Activated naive CD8-positive, alpha-beta T cell treated with anti-CD3 and anti-CD28 coated beads for 36 hours (primary cell): ENCODE measurements at places on chromosomes 7 and 10.

DNA sequence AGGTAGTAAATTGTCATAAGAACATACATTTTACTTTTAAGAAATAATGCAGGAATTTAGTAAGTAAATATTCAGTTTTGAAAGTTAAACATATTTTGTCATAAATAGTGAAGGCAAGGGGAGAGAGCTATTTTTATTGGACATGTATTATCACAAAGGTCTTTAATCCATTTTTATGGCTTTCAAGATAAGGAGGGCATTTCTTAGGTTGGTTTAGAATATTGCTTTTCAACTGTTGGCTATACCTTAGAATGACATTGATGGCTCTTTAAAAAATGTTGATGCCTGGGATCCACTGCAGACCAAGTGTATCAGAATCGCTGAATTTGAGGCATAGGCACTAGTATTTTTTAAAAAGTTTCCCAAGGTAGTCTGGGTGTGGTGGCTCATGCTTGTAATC, 34.0 kb downstream of the ADAM22 start:
- no peak for DNase-seq

- no peak for DNase-seq
Observed at GRCh38 chr10:17510242-17510908, 56.0 kb upstream of the ST8SIA6 start.

DNA sequence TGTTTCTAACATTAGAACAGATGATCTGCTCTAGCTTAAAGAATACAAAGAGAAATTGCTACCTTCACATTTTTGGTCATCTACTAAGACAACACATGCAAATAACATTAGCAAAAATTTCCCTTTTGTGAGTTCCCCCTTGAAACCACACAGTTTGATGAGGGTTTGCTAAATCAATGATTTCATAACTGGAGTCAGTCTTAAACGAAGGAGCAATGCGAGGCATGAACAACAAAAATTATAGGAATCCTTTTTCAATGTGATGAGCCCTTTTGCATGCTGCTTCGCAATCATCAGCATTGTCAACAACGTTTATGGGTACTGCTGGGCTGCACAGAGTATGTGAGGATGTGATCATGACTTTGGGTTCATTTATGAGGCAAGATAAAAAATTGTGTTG, 286.4 kb downstream of the C7orf25 start:
- no peak for DNase-seq

- no peak for DNase-seq
Observed at GRCh38 chr10:104031631-104032030, 54.0 kb downstream of the COL17A1 start.

DNA sequence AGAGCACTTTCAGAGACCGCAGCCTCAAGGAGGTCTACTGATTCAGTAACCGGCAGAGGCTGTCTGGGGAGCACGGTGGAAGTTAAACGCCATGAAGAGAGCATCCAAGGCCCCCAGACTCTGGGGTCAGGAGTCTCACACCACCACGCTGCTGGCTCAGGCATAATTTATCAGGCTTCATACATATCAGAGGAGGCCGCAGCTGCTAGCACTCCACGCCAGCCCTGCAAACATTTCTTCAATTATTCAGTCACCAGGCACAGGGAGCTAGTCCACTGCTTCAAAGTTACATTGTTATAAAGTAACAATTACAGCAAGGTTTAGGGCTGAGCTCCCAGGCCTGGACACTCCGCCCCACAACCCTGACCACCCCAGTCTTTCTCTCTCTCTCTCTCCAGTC, 97.8 kb downstream of the PAXIP1 start:
- DNase-seq = no peak

- no peak for DNase-seq
Observed at GRCh38 chr7:116911801-116912200, 41.5 kb upstream of the ST7 start.

GRCh38 chr7:42400961-42401360, 164.0 kb upstream of the GLI3 start:
- no peak for DNase-seq

GRCh38 chr10:92839191-92840085, 8.9 kb upstream of the EXOC6 start:
- peak; percentile 52 for DNase-seq

DNA sequence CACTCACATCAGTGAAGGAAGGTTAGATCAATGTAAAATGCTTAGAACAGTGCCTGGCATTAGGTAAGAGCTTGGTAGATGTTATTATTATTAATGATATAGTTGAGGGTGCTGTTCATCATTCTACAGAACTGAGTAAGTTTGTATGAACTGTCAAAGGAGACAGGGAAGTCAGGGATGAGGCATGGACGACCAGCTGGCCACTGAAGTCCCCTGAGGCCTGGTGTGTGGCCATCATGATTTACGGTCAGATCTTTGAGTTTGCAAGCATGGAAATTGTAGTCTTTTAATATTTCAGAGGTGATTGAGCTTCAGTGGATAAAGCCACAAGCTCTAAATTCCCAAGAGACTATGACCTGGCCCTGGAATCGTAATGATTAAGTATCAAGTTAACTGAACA, 6.9 kb downstream of the ARMC3 start:
- no peak for DNase-seq

- DNase-seq = no peak
Observed at GRCh38 chr7:12490107-12490688, 80.3 kb upstream of the SCIN start.

- DNase-seq = no peak
Observed at GRCh38 chr7:22267930-22268615, 88.9 kb downstream of the RAPGEF5 start.

GRCh38 chr10:43854007-43854406, 205.3 kb upstream of the ZNF32 start:
- DNase-seq = no peak

- DNase-seq = no peak
Observed at GRCh38 chr7:155584763-155585531, 38.6 kb upstream of the CNPY1 start.

GRCh38 chr7:2008936-2009540, 223.7 kb downstream of the MAD1L1 start:
- no peak for DNase-seq

GRCh38 chr10:114303556-114303955, 64.5 kb downstream of the VWA2 start:
- no peak for DNase-seq

DNA sequence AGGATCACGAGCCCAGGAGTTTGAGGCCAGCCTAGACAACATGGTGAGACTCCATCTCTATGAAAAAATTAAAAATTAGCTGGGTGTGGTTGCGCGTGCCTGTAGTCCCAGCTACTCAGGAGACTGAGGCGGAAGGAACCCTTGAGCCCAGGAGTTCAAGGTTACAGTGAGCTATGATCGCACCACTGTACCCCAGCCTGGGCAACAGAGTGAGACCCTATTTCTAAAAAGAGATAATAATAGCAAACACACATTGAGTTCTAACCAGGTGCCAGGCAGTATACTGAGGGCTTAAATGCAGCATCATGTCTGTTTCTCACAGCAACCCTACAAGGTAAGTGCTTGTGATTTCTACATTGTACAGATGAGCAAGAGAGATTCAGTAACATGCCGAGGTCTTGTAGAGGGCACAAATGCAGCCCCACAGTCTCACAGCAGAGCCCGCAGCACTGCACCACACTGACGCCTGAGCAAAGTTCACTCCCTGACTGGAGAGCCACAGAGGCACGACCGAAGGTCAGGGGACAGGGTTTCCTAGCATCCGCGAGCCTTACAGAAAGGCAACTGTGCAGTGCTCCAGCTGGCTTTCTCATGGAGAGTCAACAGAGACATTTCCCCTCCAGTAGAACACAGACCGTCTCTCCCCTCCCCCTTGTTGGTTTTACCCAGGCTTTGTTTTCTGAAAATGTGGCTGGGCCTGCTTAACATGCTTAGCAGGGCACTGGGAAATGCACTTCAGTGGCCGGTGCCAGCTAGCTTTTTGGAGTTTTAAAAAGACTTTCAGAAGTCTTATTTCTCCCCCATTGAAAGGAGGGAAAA, 36.5 kb downstream of the PDSS1 start:
- no peak for DNase-seq

GRCh38 chr10:18620856-18621255, 30.5 kb downstream of the NSUN6 start:
- DNase-seq = no peak

DNA sequence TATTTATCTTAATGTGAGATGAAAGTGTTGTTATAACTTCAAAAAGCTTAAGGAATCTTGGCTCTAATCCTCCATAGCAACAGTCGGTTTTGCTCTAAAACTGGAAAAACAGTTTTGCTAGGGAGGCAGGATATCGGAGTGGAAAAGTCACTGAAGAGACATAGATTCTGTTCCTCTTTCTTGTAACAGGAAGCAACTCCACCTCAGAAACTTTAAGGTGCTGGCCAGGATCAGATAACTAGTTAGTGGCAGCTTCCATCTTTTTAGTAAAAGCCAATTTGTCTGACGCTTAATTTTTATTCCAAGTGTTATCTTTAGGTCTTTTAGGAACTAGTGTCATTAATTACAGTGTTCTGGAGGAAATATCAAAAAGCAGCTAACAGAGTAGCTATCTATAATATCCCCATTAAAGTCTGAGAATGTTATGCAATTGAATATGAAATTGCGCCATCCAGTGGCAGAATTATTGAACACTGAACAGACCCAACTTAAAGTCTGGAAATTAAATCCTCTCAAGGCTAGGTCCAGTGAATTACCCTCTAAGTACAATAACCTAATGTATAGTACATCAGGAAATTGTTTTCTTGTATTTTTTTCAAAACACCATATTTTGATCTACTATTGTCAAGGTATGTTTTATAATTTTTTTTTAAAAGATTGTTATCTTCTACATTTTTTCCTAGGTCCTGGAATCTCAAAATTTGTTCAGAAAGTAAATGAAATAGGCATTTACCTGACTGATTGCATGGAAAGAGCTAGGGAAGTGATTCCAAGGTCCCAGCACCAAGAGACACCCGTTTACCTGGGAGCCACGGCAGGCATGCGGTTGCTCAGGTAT, 65.9 kb upstream of the CC2D2B start:
- DNase-seq = peak; percentile 8

GRCh38 chr10:131641898-131642297, 258.9 kb upstream of the PPP2R2D start:
- no peak for DNase-seq

DNA sequence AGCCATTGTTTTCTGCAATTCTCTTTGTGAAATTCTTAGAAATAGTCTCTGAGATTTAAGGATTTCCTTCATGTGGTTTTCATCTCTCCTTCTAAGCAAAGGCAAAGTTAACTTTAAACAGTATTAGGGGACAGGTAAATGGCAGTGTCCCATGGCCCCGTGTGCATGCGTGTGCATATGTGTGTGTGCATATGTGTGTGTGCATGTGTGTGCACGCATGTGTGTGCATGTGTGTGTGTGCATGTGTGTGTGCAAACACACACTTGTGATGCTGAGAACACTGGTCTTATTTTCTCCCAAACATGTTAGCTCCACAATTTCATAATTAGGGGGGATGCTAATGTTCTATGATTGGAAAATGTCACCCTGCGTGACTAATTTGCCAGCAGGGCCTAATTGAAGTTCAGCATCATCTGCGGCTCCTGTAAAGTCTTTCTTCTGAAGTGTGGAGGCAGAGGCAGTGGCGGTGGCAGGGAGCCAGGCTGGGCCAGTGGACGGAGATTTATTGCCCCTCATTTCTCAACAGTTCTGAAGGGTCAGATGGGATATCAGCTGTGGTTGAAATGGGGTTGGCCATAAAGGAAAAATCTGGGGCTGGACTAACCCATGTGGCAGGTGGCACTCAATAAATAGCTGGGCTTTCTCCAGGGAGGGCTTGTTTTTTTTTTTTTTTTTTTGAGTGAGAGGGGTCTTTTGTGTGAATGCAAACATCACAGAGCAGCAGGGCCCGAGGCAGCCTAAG, 289.3 kb upstream of the PODXL start:
- DNase-seq = no peak

- DNase-seq = no peak
Observed at GRCh38 chr10:17209881-17210280, 8.4 kb upstream of the TRDMT1 start.

DNA sequence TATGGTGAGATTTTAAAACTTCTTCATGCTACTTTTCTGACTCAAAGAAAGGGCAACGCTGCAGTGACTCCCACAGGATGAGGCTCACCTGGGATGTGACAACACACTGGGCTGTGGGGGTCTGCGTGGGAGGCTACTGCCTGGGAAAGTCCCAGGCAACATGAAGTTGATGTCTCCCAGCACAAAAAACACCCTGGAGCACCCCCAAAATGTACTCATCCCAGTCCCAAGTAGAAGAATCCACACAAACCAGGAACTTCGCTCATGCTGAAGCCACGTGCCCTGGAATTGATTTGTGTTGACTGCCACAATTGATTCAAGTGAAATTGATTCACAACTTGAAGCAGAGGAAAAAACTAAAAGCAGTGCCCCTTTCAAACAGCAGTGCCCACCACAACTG, 24.9 kb upstream of the PTPRN2 start:
- no peak for DNase-seq

DNA sequence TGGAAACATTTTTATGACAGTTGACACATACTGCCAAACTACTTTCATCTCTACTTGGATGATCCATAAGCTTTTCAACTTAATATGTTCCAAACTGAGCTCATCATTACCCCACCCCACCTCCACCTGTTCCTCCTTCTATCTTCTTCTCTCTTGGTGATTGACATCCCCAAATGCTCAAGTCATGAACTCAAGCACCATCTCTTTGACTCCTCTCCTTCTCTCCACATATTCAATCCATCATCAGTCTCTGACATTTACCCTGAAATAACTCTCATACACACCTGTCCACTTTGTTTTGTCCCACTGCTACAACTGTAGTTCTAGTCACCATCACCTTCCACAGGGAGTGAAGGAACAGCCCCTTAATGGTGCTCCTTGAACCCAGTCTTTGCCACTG, 43.3 kb downstream of the SGCE start:
- no peak for DNase-seq

GRCh38 chr10:80144067-80144695, 11.7 kb downstream of the PLAC9 start:
- peak; percentile 26 for DNase-seq

DNA sequence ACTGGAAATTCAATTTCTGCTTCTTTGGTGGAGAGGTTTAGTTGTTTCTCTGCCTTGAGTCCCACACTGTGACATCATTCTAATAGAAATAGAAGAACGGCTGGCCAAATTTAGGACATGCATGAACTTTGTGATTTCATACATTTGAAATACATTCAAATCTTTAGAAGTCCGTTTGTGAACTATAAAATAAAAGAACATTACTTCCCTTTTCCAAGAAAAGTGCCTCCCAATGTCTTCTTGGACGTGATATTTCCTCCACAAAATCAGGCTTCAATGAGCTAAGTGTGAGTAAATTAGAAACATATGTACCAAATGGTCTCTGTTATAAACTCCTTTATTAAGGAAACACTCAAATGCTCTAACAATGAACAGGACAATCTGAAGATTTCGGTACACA, 314.5 kb upstream of the AKR1E2 start:
- DNase-seq = no peak

DNA sequence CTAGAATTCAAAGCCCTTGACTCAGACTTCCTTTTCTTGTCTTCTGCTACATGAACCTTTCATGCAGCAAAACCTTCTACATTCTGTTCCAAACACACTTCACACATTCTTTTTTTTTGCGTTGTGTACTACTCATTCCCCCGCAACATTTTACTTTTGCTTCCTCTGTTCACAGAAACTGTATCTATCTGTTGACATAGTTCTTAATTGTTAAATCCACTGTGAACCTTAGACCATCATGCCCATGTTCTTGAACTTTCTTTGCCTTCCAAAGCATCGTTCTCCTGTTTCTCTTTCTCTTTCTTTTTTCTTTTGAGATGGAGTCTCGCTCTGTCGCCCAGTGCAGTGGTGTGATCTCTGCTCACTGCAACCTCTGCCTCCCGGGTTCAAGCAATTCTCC, 14.2 kb downstream of the CCSER2 start:
- no peak for DNase-seq

- no peak for DNase-seq
Observed at GRCh38 chr7:880450-880849, 4.1 kb downstream of the GET4 start.

GRCh38 chr7:155833651-155834050, 21.4 kb upstream of the SHH start:
- DNase-seq = no peak
